Femur (tissue), 1 donor: ENCODE measurements at places on chromosomes 13 and 19.

GRCh38 chr13:98668155-98668554, 84.3 kb downstream of the SLC15A1 start:
- no peak for DNase-seq

DNA sequence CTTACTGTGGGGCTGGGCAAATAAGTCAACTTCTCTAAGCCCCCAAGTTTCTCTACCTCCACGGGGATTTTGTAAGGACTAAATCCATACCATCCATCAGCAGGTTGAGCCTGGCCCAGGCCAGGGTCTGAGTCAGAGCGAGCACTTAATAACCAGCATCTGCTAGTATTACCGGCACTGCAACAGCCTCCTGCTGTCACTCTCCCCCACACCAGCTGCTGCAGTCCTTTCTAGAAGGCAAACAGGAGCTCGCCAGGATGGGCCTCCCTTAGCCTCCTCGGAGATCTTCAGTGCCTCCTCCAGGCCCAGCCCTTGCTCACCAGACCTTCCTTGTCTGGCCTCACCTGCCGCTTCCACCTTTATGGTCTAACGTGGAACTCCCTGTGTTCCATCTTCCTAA, 3.2 kb downstream of the NAPA start:
- no peak for DNase-seq

DNA sequence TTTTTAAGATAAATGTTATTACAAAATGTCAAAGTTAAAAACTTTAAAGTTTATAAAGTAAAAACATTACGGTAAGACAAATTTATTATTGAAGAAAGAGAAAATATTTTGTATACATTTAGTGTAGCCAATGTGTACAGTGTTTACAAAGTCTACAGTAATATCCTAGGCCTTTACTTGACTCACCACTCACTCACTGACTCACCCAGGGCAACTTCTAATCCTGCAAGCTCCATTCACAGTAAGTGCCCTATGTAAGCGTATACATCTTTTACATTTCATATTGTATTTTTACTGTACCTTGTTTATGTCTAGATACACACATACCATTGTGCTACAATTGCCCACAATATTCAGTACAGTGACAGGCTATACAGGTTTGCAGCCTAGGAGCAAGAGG, 448.2 kb downstream of the KCTD12 start:
- no peak for DNase-seq

DNA sequence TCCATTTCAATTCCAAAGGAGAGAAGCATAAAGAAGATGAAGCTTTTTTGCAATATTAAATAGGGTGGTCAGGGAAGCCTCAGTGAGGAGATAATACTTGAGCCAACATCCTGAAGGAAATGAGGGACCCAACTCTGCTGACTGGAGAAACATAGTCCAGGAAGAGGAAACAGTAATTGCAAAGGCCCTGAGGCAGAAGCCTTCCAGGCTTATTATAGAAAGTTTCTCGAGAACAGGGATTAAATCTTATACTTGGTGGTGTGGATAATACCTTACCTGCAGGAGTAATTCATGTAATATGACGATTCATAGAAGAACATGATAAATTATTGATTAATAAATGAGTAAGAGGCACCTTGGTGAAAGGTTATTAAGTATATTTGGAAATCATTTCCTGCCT, 1.0 kb upstream of the RFC3 start:
- no peak for DNase-seq

- no peak for DNase-seq
These were observed 23.0 kb downstream of the LAIR2 start for GRCh38 chr19:54525636-54526035.

GRCh38 chr19:42290523-42291434, 11.2 kb upstream of the PRR19 start:
- peak; percentile 22 for DNase-seq

- DNase-seq, result no peak
These were observed 21.3 kb downstream of the TGFB1 start for GRCh38 chr19:41332468-41332867.

DNA sequence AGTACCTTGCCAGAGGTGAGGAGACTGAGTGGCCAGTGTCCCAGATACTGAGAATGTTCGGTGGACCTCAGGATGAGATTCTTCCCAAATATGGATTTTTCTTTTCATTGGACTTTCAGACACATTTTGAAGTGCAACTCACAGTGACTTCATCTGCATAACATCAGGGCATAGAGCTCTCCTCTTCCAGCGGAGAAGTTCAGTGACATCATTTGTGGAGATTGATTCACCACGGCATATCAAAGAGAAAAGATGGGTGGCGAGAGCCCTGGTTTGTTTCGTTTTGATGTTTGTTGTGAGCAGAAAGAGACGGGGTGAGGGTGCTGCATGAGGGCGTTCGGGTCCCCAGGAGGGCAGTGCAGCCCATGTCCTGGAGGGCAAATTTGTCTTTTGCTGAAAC, 120.1 kb upstream of the GPR12 start:
- DNase-seq, result no peak

- DNase-seq, result no peak
These were observed 21.7 kb downstream of the PRKCSH start for GRCh38 chr19:11457115-11457514.

GRCh38 chr13:108194435-108194936, 20.9 kb downstream of the LIG4 start:
- DNase-seq, result no peak

DNA sequence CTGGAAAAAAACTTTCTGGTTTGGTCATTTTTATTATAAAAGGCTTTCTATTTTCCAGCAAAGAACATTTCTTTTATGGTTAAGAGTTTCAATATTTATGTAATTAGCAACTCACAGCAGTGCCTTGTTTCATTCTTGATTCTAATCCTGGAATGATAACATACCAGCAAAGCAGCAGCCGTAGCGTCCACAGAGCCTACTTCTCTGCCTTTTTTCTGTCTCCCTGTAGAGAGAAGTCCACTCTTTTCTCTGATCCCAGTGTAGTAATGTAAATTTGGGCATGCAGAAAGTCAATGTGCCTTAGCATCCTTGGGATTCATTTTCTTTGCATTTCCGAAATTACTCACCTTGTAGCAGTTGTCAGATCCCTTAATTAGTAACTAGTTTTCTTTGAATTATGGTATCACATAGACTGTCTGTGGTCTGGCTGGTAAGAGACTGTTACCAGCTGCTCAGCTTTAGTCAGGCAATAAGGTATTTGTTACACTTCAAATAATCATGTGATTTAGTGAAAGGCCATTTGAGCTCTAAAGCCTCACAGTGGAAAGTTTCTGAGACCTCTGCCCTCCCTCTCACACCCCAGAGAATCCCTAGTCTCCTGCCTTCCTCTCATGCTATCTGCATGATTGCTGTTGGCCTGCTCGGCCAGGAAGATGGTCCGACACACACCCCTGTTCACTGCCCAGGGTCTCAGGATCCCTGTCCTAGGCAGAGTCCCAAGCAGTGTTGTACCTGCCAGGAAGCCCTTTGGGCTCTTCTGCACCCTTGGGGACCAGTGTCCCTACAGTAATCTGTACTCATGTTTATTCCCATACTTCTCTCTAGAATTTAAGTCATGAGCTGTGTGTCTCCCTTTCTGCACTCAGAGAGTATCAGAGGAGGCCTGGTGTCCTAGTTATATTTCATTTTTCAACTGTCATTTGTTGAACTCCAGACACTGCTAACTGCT, 86.3 kb downstream of the LRCH1 start:
- no peak for DNase-seq

DNA sequence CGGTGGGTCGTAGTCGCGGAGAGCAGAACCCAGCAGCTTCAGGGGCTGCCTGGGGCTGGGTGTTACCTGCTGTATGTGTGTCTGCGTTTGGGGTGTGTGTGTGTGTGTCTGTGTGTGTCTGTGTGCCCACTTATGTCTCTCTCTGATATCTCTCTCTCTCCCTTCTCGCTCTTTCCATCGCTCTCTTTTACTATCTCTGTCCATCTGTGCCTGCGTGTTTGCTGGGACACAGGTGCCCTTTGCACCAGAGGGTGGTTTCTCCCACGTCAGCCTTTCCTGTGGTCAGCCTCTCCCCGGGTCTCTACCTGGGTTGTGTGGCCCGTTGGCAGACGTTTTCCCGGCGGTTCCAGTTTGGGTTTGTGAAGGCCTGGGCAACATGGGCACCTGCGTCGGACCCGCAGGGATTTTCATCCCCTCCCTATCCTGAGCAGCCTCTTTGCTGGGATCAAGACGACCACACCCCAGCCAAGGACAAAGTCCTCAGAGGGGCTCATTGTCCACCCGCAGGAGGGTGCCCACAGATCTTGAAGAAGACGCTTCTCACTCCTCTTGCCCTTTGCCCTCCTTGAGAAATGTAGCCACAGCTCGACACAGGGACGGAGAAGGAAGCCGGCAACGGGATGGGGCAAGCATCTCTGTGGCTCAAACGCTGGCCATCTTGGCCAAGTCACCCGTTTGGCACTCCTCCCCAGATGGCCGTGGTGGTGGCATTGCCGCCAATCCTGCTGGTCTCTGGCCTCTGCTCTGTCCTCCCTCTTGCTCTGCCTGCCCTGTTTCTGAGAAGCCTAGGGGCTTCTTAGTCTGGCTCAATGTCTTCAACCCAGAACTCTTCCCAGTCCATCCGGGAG, 43.3 kb downstream of the ZNF146 start:
- no peak for DNase-seq

- no peak for DNase-seq
These were observed 61.1 kb downstream of the KCNC3 start for GRCh38 chr19:50268041-50268440.

GRCh38 chr13:33052506-33053280, 36.5 kb downstream of the KL start:
- DNase-seq, result peak; percentile 37

GRCh38 chr19:42288387-42288786, 13.5 kb upstream of the PRR19 start:
- no peak for DNase-seq

DNA sequence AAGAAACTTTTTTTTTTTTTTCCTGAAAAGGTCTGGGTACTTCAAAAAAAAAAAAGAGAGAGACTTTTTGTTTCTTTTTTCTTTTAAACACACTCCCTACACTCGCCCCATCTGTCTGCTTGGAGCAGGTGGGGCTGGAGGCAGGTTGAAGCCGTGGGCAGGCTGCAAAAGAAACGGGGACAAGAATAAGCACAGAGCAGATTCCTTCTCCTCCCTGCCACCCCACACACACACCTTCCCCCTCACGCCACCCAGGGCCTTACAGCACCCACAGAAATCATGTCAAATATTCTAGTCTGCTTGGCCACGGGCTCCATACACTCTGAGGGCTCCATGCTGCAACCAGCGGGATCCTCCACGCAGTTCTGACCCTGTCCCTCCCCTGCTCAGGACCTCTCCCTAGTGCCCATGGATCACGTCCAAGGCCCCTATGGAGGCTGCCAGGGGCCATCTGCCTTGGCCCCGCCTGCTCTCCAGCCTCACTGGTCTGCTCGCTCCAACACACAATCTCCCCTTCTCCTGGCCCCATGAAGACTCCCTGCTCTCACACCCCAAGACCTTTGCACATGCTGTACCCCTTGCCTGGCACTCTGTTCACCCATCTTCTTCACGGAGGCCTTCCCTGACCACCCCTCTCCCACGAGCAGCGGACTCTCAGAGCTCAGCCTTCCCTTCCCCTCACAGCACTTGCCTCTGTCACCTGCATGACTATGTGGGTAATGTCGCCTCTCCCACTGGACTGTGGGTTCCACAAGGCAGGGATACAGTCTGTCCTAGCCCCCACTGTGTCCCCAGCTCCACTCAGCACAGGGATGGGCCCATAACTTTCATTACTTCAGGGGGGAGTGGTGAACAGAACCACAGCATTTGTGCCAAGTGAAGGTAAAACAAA, 11.4 kb downstream of the AKT2 start:
- no peak for DNase-seq

GRCh38 chr13:28047757-28048388, 52.5 kb downstream of the FLT3 start:
- DNase-seq, result no peak

DNA sequence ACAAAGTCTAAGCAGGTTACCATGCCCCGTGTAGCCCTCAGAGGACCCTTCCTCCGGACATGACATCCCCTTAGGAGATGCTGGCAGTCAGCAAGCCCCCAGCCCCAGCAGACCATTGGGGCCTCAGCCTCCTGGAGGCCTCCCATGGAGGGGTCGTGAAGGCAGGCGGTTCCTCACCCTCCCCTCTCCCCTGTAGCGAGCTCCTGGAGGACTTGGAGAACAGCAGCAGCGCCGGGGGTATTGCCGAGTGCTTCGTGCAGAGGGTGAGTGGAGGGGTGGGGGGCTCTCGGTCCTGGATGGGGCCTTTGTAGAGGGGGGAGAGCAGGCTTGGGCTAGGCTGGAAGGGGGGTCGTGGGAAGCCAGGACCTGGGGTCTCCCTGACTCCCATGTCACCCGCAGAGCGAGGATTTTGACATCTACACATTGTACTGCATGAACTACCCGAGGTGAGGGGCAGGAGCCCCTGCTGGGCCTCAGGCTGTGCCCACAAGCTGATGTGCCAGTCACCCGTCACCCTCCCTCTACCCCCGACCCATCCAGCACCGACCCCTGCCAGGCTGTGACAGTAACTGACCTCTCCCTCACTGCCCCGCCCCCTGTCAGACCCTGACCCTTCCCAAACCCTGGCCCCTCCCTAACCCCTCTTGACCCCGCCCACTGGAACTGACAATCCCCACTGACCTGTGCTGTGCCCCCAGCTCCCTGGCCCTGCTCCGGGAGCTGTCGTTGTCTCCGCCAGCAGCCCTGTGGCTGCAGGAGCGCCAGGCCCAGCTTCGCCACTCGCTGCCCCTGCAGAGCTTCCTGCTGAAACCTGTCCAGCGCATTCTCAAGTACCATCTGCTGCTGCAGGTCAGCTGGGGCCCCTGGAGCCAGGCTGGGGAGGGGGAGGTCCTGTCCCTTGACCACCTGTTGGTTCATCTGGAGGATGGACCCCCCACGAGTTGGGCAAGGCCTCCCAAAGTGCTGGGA, 4.0 kb downstream of the PLEKHG2 start:
- no peak for DNase-seq

GRCh38 chr19:10279737-10280442, 6.9 kb upstream of the ICAM4 start:
- no peak for DNase-seq

DNA sequence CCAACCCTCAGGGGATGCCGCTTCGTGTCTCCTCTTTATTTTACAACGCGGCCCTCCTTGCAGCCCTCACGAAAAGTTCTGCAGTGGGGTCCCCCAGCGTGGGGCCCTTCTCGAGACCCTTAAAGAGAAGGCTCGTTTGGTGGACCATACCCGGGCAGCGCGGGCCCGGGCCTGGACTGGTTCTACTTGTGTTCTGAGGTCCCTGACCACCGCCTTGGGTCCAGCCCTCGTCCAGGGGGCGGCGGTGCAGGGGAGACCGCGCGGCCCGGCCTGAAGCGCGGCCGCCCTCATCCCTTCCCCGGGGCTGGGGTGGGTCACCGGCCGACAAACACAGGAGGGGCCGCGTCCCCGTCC, 400 bp upstream of the SERP2 start:
- DNase-seq, result peak; percentile 27

GRCh38 chr13:85654227-85654626, 145.0 kb downstream of the SLITRK6 start:
- no peak for DNase-seq

- no peak for DNase-seq
These were observed 706 bp upstream of the DNAJC3 start for GRCh38 chr13:95676105-95676761.

- DNase-seq, result no peak
These were observed 825 bp upstream of the YIF1B start for GRCh38 chr19:38316477-38317067.
